ENCODE measurements at places on chromosomes 5 and 9.

GRCh38 chr9:16145196-16145950 is 592.5 kb downstream of the CCDC171 start:
- DNase-seq, result no peak

- DNase-seq, result no peak
Measured at GRCh38 chr5:150156027-150156368, 353 bp upstream of the PDGFRB start.

DNA sequence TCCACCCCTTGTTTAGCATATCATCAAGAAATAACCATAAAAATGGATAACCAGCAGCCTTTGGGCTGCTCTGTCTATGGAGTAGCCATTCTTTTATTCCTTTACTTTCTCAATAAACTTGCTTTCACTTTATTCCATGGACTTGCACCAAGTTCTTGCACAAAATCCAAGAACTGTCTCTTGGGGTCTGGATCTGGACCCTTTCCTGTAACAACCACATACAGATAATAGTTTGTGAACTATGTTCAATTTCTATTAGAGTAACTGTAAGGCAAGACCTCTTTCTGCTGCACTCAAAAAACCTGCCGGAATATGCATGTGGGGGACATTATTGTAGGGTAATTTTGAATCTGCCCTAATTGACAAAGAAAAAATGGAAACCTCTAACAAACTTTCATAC is 66.9 kb upstream of the TMEM215 start:
- no peak for DNase-seq

GRCh38 chr5:96022971-96023370 is 61.3 kb upstream of the ELL2 start:
- no peak for DNase-seq

- peak; percentile 70 for DNase-seq
Measured at GRCh38 chr5:146447734-146448380, 724 bp downstream of the TCERG1 start.

GRCh38 chr5:35476797-35477196 is 140.9 kb upstream of the SPEF2 start:
- DNase-seq, result no peak

DNA sequence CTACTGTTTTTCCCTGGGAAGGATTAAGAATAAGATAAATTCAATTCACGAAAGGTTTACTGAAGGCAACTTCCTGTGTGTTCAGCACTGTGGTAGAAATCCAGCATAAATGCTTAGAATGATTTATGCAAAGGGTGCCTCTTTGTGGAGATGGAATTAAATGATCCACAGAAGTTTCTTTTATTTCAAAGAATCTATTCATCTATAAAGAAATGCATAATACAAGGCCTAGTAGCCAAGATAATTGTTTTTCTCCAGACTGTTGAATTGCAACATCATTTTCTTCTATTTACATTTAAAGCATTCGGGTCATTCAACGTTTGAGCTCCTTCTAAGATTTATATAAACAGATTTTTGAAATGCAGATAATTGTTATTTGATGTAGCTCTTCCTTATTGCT is 138.8 kb upstream of the NFIL3 start:
- DNase-seq, result no peak

- DNase-seq, result no peak
Measured at GRCh38 chr5:17212191-17212590, 5.2 kb upstream of the BASP1 start.

- DNase-seq, result peak; percentile 10
Measured at GRCh38 chr5:88883836-88884607, 1.0 kb upstream of the MEF2C start.

GRCh38 chr5:177555665-177556064 is 1.3 kb upstream of the FAM193B start:
- DNase-seq, result no peak

GRCh38 chr5:119179857-119180641 is 109.2 kb downstream of the DMXL1 start:
- peak; percentile 5 for DNase-seq

DNA sequence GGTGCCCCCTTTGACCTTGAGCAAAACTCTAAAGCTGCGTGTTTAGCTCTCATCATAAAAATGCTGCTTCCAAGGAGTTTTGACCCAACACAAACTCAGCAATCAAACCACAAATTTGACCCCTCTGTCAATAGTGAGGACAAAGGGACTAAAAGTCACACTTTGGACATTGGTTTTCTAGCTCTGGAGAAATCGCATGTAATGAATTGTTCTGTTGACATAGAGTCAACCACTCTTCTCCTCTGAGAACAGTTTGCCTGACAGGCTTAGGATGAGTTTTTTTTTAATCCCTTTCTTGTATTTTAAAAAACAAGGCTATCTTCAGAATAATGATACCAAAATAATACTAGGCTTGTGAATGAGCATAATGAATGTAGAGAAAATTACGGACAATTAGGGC is 61.1 kb upstream of the MAN2A1 start:
- DNase-seq, result no peak

Measured in NB4 (cell line).